ENCODE measurements at places on chromosomes 12 and 14.

GRCh38 chr12:12819752-12820311, 6.7 kb downstream of the DDX47 start:
- DNase-seq, result no peak

GRCh38 chr14:67911562-67911961, 92.0 kb downstream of the RAD51B start:
- no peak for DNase-seq

DNA sequence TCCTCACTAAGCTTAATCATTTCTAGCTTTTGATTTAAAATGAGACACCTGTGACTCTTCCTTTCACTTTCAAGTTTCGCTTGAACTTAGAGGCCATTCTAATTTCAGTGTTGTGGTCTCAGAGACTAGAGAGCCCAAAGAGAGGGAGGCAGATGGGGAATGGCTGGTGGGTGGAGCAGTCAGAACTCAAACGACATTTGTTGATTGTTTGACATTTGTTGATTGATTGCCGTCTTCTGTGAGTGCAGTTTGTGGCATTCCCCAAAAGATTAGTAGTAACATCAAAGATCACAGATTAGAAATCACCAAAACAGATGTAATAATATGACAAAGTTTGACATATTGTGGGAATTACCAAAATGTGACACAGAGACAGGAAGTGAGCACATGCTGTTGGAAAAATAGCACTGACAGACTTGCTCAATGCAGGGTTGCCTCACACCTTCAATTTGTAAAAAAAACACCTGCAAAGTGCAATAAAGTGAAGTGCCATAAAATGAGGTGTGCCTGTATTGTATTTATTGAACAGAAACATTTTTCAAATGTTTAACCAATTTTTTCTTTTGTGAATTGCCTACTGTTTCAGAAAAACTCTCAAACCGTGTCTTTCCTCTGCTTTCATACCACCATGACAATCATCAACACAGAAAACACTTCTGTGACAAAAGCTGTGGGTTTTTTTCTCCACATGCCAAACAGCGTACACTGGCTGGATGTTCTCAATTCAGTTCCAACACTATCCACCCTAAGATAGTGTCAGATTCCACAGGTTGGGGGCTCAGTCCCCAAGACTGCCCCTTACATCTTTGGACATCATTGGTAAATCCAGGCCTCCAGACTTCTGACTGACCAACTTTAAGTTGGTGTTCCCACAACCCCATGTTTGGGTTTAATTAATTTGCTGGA, 376.3 kb upstream of the RGS6 start:
- DNase-seq, result no peak

- no peak for DNase-seq
Observed at GRCh38 chr12:10128687-10129086, 1.3 kb downstream of the CLEC7A start.

- no peak for DNase-seq
Observed at GRCh38 chr12:68306564-68306963, 25.6 kb downstream of the MDM1 start.

DNA sequence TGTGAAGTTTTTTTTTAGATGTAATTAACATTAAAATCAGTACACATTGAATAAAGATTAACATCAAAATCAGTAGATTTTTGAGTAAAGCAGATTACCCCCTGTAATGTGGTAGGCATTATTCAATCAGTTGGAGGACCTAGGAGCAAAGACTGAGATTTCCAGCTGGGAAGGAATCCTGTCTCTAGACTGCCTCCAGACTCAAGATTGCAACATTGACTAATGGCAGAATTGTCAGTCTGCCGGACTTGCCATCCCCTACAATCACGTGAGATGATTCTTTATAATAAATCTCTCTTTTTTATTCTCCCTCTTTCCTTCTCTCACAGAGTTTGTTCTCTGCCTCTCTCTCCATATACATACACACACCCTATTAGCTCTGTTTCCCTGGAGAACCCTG, 51.4 kb upstream of the SLC6A15 start:
- no peak for DNase-seq

DNA sequence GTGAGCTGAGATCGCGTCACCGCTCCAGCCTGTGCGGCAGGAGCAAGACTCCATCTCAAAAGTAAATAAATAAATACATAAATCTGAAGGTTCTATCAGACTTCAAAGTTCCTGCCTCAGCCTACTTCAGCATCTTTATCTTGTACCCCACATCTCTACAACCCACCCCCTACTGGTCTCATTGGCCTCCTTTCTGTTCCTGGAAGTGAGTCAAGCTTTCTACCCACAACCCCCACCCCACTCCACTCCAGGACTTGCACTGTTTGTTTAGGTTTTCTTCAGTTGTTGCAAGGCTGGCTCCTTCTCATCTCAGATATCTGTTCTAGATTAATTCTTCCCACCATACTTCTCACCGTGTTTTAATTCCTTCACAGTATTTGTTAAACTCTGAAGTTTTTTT, 714 bp upstream of the PSMC6 start:
- DNase-seq, result no peak

DNA sequence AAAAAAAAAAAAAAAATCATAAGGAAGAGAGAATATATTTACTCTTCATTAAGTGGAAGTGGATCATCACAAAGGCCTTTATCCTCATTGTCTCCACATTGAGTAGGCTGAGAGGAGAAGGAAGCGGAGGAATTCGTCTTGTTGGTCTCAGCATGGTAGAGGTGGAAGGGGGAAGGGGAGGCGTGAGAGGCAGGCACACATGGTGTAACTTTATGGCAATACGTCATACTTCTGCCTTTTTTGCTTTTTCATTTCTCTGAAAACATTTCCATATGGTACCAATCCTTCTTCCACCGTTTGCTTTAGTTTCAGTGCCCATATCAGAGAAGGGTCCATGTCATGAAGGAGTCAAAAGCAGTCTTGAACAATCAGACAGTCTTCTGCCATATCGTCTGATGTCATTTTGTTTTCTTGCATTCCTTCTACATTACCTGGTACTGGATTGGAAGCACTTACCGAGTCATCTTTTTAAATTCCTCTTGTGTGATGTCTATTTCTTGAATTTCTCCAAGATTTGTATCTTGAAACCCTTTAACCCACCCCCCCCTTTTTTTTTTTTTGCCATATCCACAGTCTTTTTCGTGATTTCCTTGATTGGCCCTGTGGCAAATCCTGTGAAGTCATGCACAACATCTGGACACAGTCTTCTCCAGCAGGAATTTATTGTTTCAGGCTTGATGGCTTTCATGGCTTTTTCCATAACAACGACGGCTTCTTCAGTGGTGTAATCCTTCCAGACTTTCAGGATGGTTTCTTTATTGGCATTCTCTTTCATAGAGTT, 8.9 kb downstream of the FUT8 start:
- DNase-seq, result no peak

DNA sequence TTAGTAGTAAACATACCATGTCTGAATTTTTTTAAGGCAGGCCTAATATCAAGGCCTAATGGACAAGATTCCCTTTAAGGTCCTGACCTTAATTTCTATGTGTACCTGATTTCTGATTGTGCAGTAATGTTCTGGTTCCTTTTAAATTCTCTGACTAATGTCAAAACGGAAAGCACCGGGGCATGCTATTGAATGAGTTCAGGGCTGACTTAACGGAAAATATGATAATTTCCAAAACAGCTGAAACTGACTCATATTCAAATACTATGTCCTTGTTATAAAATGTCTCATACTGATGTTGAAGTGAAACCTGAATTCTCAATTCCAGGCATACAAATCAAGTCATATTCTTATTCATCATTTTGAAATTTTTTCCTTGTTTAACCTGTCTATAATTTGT, 6.7 kb downstream of the TAS2R43 start:
- no peak for DNase-seq

DNA sequence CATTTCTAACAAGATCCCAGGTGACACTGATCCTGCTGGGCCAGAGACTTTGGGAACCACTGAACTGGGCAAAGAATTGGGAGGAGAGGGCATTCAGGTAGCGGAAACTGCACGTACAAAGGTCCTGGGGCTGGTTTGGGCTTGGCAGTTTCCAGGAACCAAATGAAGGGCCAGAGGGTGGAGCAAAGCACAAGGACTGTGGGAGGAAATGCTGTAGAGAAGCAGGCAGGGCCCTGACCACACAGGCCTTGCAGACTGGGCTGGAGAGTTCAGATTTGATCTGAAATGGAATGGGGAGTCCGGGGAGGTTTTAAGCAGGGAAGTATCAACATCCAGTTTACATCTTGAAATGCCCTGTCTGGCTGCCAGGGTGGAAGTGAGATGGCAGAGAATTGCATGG, 195.1 kb downstream of the PHETA1 start:
- no peak for DNase-seq

GRCh38 chr12:96907671-96908422, 790 bp downstream of the NEDD1 start:
- DNase-seq, result no peak

All from stimulated activated CD4-positive, alpha-beta T cell treated with anti-CD3 and anti-CD28 coated beads, Interleukin-15, amount 100 ng/mL, for 1 hour (primary cell).